Caco-2 (cell line): ENCODE measurements at places on chromosomes 13 and 19. TPM values are rescaled to one million over a fixed set of nuclear protein-coding genes. Genes with fewer than 3 reads are reported as not detected.
A peak's percentile ranks its signal among the peaks of the same experiment; 100 is the strongest.

The CALR3 gene
- total RNA-seq: 0.32 TPM in 1 of 2 replicates, not detected in the other

The OR7D2 gene
- not detected in 2 replicates for total RNA-seq

- DNase-seq: no peak
- H3K4me3 ChIP-seq: no peak overlapping the region
- H3K27ac ChIP-seq: no peak overlapping the region
- no peaks in the 10 kb centered on the region for H3K36me3 ChIP-seq
- no peaks in the 10 kb centered on the region for H3K27me3 ChIP-seq
These were observed 170.6 kb downstream of the ZIC5 start for GRCh38 chr13:99800951-99801350.

- H3K27ac ChIP-seq: no peak overlapping the region
- H3K4me3 ChIP-seq: no peak overlapping the region
- no peak for DNase-seq
- H3K4me1 ChIP-seq: no peaks in the 10 kb centered on the region
- H3K27me3 ChIP-seq: no peaks in the 10 kb centered on the region
These were observed 2.6 kb downstream of the NAPSA start for GRCh38 chr19:50362656-50363424.

The TSHZ3 gene
- total RNA-seq: not detected in 2 replicates

- H3K36me3 ChIP-seq: peaks cover 5% of the 10 kb centered on the region
- no peaks in the 10 kb centered on the region for H3K4me1 ChIP-seq
- no peak overlapping the region for H3K4me3 ChIP-seq
- H3K27ac ChIP-seq: no peak overlapping the region
These were observed 9.6 kb downstream of the KHSRP start for GRCh38 chr19:6414793-6415590.

DNA sequence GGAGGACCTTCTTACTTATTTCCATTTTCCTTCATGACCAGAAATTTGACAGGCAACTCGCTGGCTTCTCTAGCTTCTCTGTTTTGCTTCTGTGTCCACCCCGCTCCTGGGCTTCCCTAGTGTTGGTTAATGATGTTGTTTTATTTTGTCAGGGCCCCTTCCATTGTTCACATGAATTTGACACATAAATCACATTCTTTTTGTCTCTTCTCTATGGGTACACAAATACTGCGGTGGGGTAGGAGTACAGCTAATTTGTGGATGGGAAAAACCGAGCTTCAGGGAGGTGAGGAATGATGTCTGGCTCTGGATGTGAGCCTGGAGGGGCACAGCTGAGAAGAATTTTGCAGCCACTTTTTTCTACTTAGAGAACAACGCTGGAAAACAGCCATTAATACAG is 199.8 kb downstream of the DNAJC15 start:
- H3K4me1 ChIP-seq: no peaks in the 10 kb centered on the region
- no peak for DNase-seq
- no peak overlapping the region for H3K27ac ChIP-seq
- H3K4me3 ChIP-seq: no peak overlapping the region
- no peaks in the 10 kb centered on the region for H3K27me3 ChIP-seq

The VMAC gene
- total RNA-seq: 4.7 and 4.8 TPM in 2 replicates

- DNase-seq: no peak
- no peaks in the 10 kb centered on the region for H3K36me3 ChIP-seq
- no peaks in the 10 kb centered on the region for H3K4me1 ChIP-seq
- no peak overlapping the region for H3K27ac ChIP-seq
These were observed 694.3 kb upstream of the SGCG start for GRCh38 chr13:22486490-22486889.

DNA sequence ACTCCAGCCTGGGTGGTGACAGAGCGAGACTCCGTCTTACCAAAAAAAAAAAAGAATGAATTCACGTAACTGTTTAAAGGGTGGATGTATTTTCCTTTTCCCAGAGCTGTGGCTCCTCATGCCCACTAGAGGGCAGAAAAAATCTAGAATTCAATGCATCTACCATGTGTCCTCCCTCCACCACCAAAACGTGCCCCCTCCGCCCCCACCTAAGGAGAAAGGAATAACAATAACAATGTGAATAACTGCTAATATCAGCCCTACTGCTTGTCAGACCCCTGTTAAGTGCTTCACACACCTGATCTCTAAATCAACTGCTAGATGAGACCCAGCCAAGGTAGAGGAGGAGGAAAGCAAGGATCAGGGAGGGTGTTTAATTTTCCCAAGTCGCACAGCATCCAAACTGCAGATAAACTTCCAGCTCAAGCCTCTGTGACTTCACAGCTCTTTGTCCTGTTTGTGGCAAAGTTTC is 20.2 kb upstream of the PNMA8B start:
- no peak overlapping the region for H3K4me3 ChIP-seq
- no peaks in the 10 kb centered on the region for H3K27me3 ChIP-seq
- H3K36me3 ChIP-seq: no peaks in the 10 kb centered on the region
- DNase-seq: no peak

The C13orf42 gene
- not detected in 2 replicates for total RNA-seq

GRCh38 chr13:32428581-32429432 is 877 bp upstream of the N4BP2L1 start:
- H3K27ac ChIP-seq: peak overlapping the region; percentile 69
- H3K4me1 ChIP-seq: peaks cover 22% of the 10 kb centered on the region
- H3K27me3 ChIP-seq: no peaks in the 10 kb centered on the region
- no peaks in the 10 kb centered on the region for H3K36me3 ChIP-seq
- H3K4me3 ChIP-seq: peak overlapping the region; percentile 62

GRCh38 chr19:48630296-48631063 is 6.7 kb downstream of the DBP start:
- peaks cover 1% of the 10 kb centered on the region; the same call in 1 of the 2 replicates for H3K36me3 ChIP-seq
- peaks cover 69% of the 10 kb centered on the region for H3K4me1 ChIP-seq
- H3K27ac ChIP-seq: peak overlapping the region; percentile 93

The LHB gene
- 0.68 TPM in 1 of 2 replicates, not detected in the other for total RNA-seq

- no peaks in the 10 kb centered on the region; the same call in none of the 2 replicates for H3K36me3 ChIP-seq
- H3K27ac ChIP-seq: peak overlapping the region; percentile 91
- DNase-seq: no peak
- H3K27me3 ChIP-seq: no peaks in the 10 kb centered on the region
These were observed 12.9 kb downstream of the PAK4 start for GRCh38 chr19:39138221-39139211.

DNA sequence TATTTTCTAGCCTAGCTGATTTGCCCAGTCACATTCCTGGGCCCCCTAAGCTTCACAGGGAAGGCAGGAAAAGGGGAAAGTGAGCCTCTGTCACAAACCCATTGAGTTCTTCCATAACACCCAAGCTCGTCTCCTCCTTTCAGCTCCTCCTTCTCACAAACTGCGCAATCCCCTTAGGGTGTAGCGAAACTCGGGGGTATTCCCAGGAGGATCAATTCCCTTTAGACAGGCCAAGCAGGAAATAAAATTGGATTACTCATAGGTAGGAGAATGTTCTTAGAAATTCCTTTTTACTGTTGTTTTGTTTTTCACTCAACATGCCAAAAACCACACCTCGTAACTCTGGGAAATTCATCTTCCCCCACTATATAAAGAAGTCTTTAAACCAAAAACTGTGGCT is 139.3 kb downstream of the IRS2 start:
- no peaks in the 10 kb centered on the region for H3K36me3 ChIP-seq
- H3K4me3 ChIP-seq: no peak overlapping the region
- no peaks in the 10 kb centered on the region for H3K4me1 ChIP-seq
- no peaks in the 10 kb centered on the region for H3K27me3 ChIP-seq
- no peak overlapping the region for H3K27ac ChIP-seq

The TMPRSS9 gene
- total RNA-seq: 0.49 and 0.66 TPM in 2 replicates

The PSG2 gene
- 0.30 and 0.45 TPM in 2 replicates for total RNA-seq

DNA sequence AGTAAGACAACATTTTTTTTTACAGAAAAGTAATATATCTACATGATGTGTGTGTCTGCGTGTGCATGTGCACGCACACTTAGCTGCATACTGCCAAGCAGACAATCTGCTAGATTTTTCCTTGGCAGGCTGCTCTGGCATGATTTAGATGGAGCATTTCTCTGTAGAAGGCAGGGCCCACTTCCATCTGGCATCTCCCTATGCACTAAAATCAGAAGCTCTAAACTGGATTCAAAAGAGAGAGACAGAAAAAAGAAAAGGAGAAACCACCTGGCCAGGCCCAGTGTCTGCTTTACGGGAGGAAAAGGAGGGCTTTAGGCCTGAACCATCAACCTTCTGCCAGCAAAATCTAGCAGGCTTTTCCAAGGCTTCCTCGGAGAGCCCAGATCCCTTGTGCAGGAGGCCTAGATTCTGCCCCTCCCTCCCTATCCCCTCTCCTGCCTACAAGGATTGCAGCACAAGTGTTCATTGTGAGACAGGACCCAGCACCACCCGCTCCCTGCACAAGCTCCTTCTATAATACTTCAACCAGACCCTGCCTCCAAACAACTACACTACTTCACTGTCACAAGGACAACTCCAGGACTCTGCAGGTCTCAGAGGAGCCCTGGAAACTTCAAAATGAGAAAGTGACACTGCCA is 99.3 kb downstream of the DOCK9 start:
- no peaks in the 10 kb centered on the region for H3K4me1 ChIP-seq
- H3K36me3 ChIP-seq: peaks cover 5% of the 10 kb centered on the region
- H3K4me3 ChIP-seq: no peak overlapping the region

DNA sequence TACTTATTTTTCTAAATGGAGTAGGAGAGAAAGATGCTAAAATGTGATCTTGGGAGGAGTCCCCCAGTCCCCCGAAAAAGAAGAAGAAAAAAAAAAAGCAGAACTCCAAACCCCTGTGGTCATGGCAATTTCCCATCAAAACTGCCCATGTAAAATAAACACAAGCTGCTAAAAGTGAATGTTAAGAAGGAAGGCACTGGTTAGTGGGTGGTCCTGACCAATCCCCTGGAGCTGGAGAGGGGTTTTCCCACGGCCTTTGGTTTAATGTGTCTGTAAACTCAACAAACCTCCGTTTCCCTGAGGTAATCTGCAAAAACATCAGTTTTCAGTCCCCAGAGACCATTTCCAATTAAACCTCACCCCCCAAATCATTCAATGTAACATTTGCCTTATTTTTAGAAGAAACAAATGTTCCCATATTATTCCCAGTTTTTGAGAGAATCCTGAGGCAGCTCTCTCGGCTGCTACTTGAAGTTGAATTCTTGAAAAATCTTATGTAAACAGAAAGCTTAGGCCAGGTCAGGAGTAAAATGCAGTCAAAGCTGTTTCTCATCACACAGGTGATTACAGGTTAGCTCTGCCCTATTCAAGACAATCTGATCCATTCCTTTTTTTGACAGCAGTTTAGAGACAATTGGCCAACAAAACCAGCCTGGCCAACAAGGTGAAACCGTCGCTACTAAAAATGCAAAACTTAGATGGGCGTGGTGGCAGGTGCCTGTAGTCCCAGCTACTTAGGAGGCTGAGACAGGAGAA is 17.0 kb downstream of the RAB3D start:
- H3K4me3 ChIP-seq: no peak overlapping the region
- no peaks in the 10 kb centered on the region for H3K27me3 ChIP-seq
- H3K4me1 ChIP-seq: peaks cover 7% of the 10 kb centered on the region; the same call in 1 of the 2 replicates
- peak overlapping the region; percentile 36 for H3K27ac ChIP-seq
- peak; percentile 46 for DNase-seq

The GJA3 gene
- 0.09 and 0.11 TPM in 2 replicates for total RNA-seq

DNA sequence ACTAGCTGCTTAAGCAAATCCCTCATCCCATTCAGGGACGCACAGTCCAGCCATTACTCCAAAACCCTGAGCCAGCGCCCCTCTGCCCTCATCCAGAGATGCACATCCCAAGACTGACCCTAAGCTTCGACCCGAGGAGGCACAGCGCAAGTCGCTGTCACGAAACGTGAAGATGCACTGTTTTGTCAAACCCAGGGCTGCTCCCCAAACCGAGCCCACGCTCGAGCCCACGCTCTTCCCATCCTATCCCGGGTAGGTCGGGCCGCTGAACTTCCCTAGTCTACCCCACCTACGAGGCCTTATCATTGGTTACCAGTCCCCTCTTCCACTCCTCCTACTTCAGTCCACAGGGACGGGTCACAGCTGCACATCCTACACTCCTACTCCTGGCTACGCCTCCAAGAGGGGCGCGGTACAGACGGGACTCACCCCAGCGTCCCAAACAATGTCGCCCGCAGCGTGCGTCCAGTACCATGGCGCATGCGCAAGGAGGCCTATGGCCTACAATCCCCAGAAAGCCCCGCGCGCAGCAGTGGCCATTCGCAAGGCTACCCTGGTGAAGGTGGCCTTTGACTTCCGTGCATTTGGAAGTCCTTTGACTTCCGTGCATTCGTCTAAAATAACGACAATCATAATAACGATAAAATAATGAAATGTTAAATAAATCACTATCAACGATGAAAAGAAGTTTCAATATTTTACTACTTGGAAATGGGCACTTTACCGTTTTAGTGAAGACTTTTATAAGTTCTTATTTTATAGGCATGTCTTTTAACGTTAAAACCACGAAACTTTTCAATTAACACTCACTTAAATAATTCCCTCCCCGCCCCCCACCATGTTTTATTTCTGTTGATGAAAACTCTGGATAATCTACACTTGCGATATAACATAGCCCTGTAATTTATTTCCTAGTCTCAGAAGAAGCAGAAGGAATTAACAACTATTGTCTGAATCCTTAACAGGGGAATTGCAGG is at the start of gene ZNF285:
Gene ZNF285, minus strand, starts transcription at position 470 of the 977 bp plus-strand sequence. CDS start 4,395 bp downstream, outside the sequence.
- peak within 1 kb of the TSS; percentile 69 for H3K27ac ChIP-seq
- H3K36me3 ChIP-seq: no peaks in the 10 kb centered on the region
- H3K4me3 ChIP-seq: peak within 1 kb of the TSS; percentile 44
- no peaks in the 10 kb centered on the region for H3K27me3 ChIP-seq

The FXYD3 gene
- 26.8 and 36.7 TPM in 2 replicates for total RNA-seq

GRCh38 chr19:13234518-13234917 is 84.3 kb downstream of the IER2 start:
- no peak overlapping the region for H3K4me3 ChIP-seq
- no peaks in the 10 kb centered on the region for H3K36me3 ChIP-seq
- DNase-seq: peak; percentile 64

The SIGLEC5 gene
- total RNA-seq: not detected in 2 replicates

The CEACAM6 gene
- total RNA-seq: 10.7 and 16.2 TPM in 2 replicates

DNA sequence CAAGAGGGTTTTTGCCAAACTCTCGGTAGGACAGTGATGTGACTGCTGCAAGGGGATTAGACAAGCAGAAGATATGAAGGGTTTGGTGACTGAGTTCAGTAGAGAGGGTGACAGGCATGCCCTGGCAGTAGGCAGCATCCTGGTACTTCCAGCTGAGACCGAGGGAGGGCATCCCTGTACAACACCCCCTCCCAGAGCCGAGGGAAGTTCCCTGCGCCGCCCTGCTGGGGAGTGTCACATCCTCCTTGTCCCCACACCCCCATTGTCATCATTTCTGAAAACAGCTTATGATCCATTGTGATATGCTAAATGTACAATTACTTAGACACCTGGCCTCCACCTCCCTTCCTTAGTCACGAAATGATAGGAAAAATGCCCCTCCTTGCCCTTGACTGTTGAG is 14.6 kb downstream of the ZNF544 start:
- H3K27ac ChIP-seq: no peak overlapping the region
- H3K4me3 ChIP-seq: no peak overlapping the region
- DNase-seq: no peak
- no peaks in the 10 kb centered on the region for H3K4me1 ChIP-seq

- DNase-seq: no peak
- no peak overlapping the region for H3K4me3 ChIP-seq
- H3K4me1 ChIP-seq: no peaks in the 10 kb centered on the region
- H3K36me3 ChIP-seq: no peaks in the 10 kb centered on the region
- H3K27me3 ChIP-seq: no peaks in the 10 kb centered on the region
These were observed 189.1 kb downstream of the GGACT start for GRCh38 chr13:100399455-100399854.

- H3K4me1 ChIP-seq: peaks cover 6% of the 10 kb centered on the region
- DNase-seq: no peak
- H3K36me3 ChIP-seq: no peaks in the 10 kb centered on the region
These were observed 45.8 kb upstream of the UFM1 start for GRCh38 chr13:38303816-38304320.

GRCh38 chr13:95160112-95160906 is 140.9 kb downstream of the ABCC4 start:
- H3K27ac ChIP-seq: no peak overlapping the region
- no peaks in the 10 kb centered on the region; the same call in none of the 2 replicates for H3K36me3 ChIP-seq
- H3K27me3 ChIP-seq: no peaks in the 10 kb centered on the region

- no peak for DNase-seq
- no peaks in the 10 kb centered on the region for H3K36me3 ChIP-seq
- no peak overlapping the region for H3K27ac ChIP-seq
- H3K4me3 ChIP-seq: no peak overlapping the region
- H3K4me1 ChIP-seq: no peaks in the 10 kb centered on the region
- no peaks in the 10 kb centered on the region for H3K27me3 ChIP-seq
These were observed 10.9 kb upstream of the ZBTB32 start for GRCh38 chr19:35693422-35693821.
